ENCODE measurements at places on chromosomes 11 and 22.

DNA sequence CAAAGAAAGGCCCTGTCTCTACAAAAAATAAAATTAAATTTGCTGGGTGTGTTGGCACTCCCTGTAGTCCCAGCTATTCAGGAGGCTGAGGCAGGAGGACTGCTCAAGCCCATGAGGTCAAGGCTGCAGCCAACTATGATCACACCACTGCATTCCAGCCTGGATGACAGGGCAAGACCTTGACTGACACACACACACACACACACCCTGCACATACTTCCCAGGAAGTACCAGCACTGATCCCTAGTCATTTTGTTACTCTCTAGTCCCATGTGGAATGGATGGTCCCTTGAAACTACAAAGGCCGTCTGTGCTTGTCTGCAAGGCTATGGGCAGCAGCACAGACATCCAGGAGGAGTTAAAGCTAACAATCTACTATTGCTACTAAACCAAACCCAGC lies 59.7 kb upstream of the CYP2D6 start:
- DNase-seq, result no peak

- DNase-seq, result no peak
Observed at GRCh38 chr11:95283650-95284049, 52.6 kb upstream of the SESN3 start.

DNA sequence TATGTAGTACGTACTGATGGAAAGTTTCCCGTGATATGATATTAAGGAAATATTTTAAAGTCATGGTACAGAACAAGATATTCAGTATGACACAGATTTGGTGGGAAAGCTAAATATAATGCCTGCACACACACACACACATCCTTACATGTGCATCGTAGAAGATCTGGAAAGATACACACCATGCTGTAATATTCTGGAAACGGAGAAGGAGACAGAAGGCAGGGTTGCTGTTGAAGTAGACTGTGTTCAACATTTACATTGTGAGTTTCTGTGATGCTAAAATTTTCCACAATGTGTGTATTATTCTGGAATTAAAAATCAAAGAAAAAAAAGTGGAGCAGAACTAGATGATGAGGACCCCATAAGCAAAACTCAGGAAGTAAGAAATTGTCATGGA lies 118.0 kb downstream of the RRAS2 start:
- DNase-seq, result no peak

DNA sequence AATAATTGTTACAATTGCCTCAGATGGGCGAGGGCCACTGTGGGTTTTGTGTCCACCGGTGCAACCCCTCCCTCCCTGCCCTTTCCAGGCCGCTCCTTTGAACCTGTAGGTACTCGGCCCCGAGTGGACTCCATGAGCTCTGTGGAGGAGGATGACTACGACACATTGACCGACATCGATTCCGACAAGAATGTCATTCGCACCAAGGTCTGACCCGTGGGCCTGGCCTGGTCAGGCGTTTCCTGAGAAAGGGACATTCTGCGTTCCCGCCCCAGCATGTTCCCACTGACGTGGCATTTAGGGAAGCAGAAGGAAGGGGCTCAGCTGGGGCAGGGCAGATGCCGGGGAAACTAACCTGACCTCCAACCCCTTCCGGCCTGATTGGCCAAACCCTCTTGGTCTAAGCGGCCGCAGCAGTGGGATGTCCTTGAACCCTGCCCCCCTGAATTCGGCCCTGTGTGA lies 10.1 kb downstream of the SIDT2 start:
- no peak for DNase-seq

GRCh38 chr11:94647926-94648325 lies 80.8 kb downstream of the PIWIL4 start:
- DNase-seq, result no peak

GRCh38 chr11:665062-665703 lies 28.1 kb downstream of the DRD4 start:
- DNase-seq, result no peak

GRCh38 chr11:121367844-121368225 lies 75.3 kb downstream of the SC5D start:
- no peak for DNase-seq

GRCh38 chr11:115964091-115964490 lies 459.9 kb upstream of the CADM1 start:
- no peak for DNase-seq

- DNase-seq, result no peak
Observed at GRCh38 chr11:115215694-115216617, 288.3 kb downstream of the CADM1 start.

GRCh38 chr22:27194096-27194748 lies 536.8 kb downstream of the MIAT start:
- DNase-seq, result no peak

DNA sequence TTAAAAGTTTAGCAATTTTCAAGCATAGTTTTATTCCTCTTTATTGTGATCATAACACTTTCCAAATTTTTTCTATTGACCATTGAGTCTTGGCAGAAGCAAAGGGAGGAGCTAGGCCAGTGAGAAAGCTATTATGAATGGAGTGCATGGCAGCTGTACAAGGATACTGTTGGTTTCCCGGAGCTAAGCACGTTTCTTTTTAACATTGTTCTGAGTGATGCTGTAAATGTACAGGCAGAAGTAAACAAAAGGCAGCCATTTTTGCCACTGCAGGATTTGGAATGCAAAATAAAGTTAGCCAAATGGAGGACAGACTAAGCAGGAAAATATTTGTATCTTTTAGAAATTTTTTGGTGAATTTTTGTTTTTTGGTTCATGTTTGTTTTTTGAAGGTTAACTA lies 16.2 kb downstream of the CBL start:
- DNase-seq, result peak; percentile 81

DNA sequence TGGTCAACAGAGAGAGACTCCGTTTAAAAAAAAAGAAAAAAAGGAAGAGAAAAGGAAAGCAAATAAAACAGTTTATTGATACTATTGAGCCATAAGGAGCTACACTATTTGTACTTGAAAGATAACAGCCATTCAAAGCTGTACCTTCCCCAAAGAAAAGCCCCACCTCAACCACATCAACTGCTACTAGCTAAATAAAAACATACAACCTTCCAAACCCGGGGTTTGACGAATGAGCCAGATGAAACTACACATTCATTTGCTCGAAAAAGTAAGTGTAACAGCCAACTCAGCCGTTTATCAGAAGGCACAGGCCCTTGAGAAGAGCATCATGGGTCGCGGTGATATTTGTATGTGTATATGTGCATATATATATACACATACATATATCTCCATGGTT lies 78.4 kb downstream of the SIK3 start:
- DNase-seq, result no peak

DNA sequence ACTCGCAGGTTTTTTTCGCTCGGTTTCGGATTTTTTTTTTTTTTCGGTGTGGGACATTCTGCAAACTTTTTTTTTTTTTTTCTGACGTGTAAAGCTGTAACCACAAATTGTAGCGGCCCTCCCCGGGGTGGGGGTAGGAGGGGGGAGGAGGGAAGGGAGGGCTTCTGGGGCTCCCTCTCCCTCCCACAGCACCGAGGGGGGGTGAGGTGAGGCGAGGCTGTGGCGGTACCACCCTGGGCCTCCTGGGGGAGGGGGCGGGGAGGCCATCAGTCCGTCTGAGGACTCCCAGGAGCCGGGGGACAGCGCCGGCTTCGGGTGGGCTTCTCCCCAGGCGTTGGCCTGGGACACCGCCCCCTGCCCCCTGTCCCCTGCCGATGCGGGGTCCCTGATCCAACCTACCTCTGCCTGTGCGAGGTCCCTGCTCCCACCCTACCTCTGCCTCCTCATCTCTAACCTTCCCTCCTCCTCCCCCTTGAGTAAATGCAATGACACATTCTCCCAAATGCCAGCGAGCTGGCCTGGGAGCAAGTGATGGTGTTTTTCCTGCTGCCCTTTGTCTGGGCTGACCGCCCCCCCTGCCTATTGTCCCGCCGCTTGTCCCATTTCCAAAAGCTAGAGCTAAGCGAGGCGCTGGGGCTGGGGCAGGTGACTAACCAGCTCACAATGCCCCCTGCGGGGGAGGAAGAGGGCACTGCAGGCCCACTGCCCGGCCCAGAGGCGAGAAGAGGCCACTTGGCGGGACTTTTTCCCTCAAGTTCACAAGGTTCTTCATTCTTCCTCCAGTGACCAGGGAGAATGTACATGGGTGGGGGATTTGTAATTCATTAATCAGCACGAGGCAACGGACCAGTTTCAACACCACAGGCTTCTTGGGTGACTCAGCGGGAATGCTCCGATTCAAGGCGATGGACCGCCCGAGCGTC lies 511 bp upstream of the CLCF1 start:
- DNase-seq, result no peak

DNA sequence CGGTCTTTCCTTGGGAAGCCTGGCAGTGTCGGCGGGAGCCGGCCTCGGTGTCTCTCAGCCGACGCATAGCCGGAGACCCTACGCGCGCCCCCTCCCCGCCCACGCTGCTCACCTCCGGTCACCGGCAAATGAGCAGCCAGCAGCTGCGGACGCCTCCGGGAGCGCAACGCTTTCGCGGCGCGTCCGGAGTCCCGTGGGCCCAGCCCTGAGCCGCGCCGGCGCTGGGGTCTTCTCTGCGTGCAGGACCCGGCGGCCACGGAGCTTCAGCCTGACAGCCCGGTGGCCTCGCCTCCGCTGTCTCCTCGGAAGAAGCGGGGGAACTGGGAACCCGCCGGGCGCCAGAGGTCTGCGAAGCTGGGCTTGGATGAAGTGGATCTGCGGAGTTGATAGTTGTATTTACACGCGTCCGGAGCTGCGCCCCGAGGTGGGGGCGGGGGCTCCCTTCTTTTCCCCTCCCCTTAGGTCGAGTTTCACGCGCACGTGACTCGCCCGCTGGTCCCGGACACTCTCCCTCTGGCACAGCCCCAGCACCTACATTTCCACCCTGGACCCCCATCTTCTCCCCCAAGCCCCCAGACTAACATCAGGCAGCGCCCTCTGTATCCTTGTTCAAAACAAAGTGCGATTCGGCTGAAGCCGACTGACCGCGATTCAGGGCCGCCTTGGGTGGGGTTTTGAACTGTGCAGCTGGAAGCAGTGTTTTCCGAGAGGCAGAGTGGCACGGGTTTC lies at the start of gene SLC43A1:
Gene SLC43A1 (minus strand): TSS at position 371 of the 729 bp plus-strand sequence. CDS start 1,591 bp downstream, outside the sequence.
- peak; percentile 51 for DNase-seq

DNA sequence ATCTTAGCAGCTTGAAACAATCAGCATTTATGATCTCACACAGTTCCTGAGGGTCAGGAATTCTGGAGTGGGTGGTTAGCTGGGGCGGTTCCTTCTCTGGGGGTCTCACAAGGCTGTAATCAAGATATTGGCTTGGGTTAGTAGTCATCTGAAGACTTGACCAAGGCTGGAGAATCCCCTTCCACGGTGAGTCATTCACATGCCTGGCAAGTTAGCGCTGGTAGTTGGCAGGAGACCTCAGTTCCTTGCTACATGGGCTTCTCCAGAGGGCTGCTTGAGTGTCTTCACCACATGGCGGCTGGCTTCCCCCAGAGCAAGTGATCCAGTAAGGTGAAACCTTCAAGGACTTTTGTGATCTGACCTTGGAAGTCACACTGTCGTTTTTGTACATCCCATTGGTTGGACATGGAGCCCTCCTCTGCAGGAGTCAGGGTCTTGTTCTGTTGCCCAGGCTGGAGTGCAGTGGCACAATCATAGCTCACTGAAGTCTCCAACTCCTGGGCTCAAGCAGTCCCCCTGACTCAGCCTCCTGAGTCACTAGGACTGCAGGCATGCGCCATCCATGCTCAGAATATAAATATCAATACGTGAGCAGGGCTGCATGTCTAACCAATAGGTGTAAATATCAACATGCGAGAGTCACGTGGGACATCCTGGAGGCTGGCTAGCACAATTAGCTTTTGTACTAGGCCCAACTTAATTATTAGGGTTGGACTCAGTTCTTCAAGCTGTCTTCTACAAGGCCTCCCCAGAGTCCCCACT lies 7.2 kb upstream of the NIPSNAP1 start:
- no peak for DNase-seq
